ENCODE measurements at places on chromosomes 11 and 22. TPM values are rescaled to one million over a fixed set of nuclear protein-coding genes. Genes with fewer than 3 reads are reported as not detected.

The PLXNB2 gene
- 500 TPM for total RNA-seq

DNA sequence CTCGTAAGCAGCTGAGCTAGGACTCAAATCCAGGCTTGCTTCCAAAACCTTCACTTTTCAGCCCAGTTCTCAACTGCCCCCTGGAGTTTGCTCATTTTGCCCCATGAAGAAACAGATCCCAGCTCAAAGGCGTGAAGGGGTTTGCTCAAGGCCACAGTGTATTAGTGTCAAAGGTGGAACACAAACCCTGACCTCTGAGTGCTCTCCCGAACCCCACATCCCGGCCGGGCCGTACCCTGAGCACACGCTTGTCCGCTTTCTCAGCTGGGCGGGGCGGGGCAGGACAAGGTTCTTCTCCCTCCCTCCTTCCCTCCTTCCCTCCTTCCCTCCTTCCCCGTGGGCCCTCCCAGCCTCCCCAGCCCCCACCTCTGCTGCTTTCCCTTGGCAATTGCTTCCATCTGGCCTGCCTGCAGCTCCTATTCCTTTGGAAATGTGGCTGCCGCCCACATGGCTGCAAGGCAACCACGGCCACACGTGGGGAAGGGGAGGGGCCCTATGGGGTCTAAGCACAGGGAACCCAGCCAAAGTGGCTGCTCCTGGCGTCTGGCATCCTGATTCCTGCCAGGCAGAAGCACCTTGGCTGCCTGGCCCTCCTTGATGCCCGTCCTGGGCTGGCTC lies 4.1 kb downstream of the ST3GAL4 start:
- no peak for DNase-seq
- peak overlapping the region; percentile 28 for H3K4me3 ChIP-seq
- H3K27me3 ChIP-seq, result no peaks in the 10 kb centered on the region

The SCO2 gene
- 2.0 TPM for total RNA-seq

The HPX gene
- 1.5 TPM for total RNA-seq

DNA sequence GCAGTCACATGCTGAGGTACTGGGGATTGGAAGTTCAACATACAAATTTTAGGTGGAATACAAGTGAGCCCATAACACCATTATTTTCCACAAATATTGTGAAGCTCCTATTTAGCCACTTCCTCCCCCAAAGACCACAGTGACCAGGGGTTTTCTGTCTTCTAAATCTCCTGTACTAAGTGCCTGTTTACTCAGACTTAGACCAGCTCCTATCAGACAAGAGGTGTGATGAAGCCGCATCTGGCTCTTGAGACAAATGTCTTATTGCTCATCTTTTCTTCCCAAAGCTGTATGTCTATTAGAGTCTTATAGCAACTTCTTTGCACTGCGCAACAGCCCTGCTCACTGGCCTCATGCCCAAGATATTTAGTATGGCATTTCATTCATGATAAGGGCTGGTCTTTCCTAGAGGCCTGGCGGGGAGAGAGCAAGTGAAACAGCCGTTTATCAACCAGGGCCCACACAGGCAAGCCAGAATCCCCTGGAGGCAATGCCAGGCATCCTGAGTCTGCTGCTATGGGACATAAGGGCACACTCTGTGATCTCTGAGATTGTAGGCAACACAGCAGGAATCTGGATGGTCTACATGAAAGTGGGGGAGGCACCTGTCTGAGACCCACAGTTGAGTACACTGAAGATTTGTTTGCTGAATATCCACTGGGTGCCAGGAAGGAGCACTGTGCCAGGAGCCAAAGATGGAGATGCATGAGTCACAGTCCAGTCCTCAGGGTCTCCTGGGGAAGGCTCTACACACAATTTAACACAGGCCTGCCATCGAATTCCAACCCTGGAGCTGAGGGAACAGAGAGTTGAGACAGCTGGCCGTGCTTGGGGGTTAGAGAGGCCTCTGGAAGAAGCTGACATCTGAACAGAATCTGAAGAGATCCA lies 78.5 kb upstream of the NCAM1 start:
- H3K36me3 ChIP-seq, result no peaks in the 10 kb centered on the region
- peaks cover 2% of the 10 kb centered on the region for H3K27me3 ChIP-seq
- H3K27ac ChIP-seq, result no peak overlapping the region
- peak overlapping the region; percentile 42 for H3K4me3 ChIP-seq

- peaks cover 22% of the 10 kb centered on the region for H3K27me3 ChIP-seq
- peak overlapping the region; percentile 81 for H3K4me3 ChIP-seq
- DNase-seq, result peak; percentile 79
- H3K4me1 ChIP-seq, result peaks cover 20% of the 10 kb centered on the region
Observed at GRCh38 chr11:111299101-111300026, 1.0 kb downstream of the POU2AF3 start.

DNA sequence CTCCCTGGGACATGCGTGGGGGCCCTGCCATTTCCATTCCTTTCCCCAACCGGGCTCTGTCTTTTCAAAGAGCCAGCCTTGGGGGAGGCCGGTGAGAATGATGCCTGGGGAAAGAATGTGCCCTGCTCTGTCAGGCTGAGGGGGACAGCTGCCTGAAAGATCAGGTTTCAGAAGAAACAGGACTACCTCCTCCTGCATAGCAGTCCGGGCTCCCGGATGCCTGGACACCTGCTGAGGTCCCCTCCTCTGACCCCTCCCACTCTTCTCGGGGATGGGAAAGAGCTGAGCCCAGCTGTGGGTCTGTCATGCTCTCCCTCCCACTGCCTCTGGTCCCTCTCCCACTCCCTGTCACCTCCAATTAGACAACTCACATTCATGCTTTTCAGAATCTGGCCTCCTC lies 41.8 kb upstream of the CDON start:
- DNase-seq, result no peak
- H3K4me3 ChIP-seq, result peak overlapping the region; percentile 56
- H3K27me3 ChIP-seq, result peaks cover 3% of the 10 kb centered on the region
- H3K36me3 ChIP-seq, result no peaks in the 10 kb centered on the region

GRCh38 chr22:19169002-19169946 lies 9.3 kb downstream of the SLC25A1 start:
- H3K27me3 ChIP-seq, result peaks cover 58% of the 10 kb centered on the region
- H3K36me3 ChIP-seq, result no peaks in the 10 kb centered on the region
- no peak for DNase-seq
- H3K4me3 ChIP-seq, result peak overlapping the region; percentile 79

GRCh38 chr22:24209687-24210086 lies 28.4 kb downstream of the SUSD2 start:
- H3K4me1 ChIP-seq, result peaks cover 14% of the 10 kb centered on the region
- H3K36me3 ChIP-seq, result no peaks in the 10 kb centered on the region
- no peak overlapping the region for H3K27ac ChIP-seq
- no peak for DNase-seq
- H3K4me3 ChIP-seq, result no peak overlapping the region

DNA sequence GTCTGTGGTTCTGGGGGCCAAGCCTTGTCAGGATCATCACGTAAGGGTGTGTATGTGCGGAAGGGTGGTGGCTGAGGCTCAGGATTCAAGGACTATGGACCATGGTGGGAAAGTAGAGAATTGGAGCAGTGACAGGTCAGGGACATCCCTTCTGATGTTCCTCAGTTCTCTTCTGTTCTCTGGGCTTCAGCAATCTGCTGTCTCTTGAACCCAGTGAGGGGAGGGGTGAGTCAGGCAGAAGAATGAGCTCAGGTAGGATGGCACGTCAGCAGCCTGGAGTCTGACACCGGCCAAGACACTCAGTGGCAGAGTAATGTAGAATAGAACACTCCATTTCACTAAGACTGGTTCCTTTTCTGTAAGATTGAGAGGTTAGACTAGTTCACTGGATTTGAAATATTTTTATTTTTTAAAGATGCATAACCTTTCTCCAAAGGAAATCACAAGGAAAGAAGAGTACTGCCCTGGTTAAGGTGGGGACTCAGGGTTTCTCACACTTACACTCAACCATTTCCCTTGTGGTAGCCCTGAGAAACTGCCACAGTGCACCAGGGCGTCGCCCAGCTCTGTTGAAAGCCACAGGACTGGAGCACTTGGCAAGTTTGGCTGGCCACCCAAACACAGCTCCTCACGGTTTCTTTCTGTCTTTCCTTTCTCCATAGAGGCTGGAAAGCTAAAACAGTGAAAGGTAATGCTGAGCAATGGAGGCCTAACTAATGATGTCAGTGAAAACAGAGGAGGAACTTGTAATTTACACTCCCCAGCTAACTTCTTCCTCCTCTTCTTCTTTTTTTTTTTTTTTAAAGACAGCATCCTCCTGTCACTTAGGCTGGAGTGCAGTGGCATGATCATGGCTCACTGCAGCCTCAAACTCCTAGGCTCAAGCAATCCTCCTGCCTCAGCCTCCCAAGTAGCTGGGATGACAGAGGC lies 23.1 kb upstream of the MICAL2 start:
- no peaks in the 10 kb centered on the region for H3K27me3 ChIP-seq
- H3K4me3 ChIP-seq, result no peak overlapping the region
- no peaks in the 10 kb centered on the region for H3K36me3 ChIP-seq

The OR2AG2 gene
- not detected for total RNA-seq

The PKDREJ gene
- total RNA-seq, result 0.05 TPM

The CACNA1I gene
- total RNA-seq, result 0.60 TPM

DNA sequence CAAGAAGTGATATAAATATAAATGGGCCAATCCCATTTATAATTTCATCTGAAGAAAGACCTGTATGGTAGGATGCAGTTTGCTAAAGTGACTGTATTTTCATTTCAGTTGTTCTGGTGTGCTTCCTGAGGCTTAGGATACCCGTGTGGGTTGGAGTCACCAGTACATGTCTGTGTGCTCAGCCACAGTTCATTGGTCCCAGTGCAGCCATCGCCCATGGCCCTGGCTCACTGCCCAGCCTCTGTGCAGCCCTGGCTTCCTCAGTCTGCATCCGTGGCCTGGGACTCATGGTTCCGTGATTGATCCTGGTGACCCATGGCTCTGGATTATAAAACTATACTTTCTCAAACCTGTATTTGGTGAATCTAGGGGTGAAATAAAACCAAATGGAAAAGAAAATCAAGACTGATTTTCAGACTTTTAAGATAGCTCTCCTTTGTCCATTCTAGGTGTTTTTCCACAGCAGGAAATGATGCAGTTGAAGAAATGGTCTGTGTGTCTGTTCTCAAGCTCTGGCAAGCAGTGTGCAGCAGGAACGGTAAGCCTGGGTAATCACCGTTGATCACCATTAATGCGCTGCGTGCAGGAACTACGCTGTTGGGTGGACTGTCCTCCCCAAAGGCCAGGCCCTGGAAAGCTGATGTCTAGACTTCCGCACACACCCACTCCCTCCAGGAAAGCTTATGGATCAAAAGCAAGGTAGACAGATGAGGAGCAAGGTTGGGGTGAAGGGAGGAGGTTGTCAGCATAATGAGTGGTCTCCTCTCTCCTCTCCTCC lies 27.2 kb downstream of the TTC12 start:
- DNase-seq, result no peak
- no peak overlapping the region for H3K27ac ChIP-seq
- no peaks in the 10 kb centered on the region for H3K27me3 ChIP-seq
- H3K36me3 ChIP-seq, result peaks cover 42% of the 10 kb centered on the region
- no peak overlapping the region for H3K4me3 ChIP-seq
- peaks cover 19% of the 10 kb centered on the region for H3K4me1 ChIP-seq

- no peak overlapping the region for H3K27ac ChIP-seq
- DNase-seq, result no peak
- peaks cover 11% of the 10 kb centered on the region for H3K4me1 ChIP-seq
- H3K27me3 ChIP-seq, result peaks cover 23% of the 10 kb centered on the region
- H3K4me3 ChIP-seq, result no peak overlapping the region
Observed at GRCh38 chr11:117671370-117671769, 125.6 kb downstream of the DSCAML1 start.

The NAP1L4 gene
- 172 TPM for total RNA-seq

DNA sequence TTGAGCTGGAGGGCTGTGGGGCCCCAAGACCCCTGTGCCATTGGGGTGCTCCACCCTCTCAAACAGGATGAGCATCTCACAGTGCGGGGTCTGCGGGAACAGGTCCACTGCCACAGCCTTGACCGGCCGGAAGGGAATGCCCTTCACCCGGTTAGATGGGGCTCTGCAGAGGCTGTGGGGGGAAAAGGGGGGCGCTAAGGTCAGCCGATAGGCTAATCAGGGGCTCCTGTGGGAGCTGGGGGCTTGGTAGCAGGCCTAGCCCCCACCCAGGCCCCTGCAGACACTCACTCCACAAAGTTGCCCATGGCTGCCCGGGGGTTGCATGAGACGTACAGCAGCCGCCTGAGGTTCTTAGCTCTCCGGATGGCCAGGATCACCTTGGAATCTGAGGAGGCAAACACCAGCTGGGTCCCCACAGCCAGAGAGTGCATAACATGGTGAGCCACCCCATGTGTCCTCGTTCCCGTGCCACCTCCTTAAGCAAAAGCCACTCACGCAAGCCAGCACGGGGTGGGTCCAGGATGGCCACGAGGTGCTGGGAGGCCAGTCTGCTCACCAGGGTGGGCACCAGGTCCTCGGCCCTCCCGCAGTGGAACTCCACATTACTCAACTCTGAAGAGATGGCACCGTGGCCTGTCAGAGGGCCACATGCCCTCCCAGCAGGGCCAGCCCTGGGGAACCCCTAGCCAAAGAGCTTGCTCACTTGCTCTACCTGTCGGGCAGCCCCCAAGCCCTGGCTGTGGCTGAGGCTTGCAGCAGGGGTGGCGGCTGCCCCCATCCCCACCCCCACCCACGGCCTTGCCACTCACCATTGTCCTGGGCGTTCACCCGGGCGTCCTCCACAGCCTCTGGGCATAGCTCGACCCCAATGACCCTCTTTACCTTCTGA lies 3.0 kb upstream of the RANBP1 start:
- H3K27me3 ChIP-seq, result no peaks in the 10 kb centered on the region
- H3K4me3 ChIP-seq, result no peak overlapping the region
- DNase-seq, result no peak
- peaks cover 10% of the 10 kb centered on the region for H3K36me3 ChIP-seq
- no peaks in the 10 kb centered on the region for H3K4me1 ChIP-seq
- H3K27ac ChIP-seq, result no peak overlapping the region

GRCh38 chr11:45864041-45864440 lies 16.8 kb downstream of the CRY2 start:
- H3K27me3 ChIP-seq, result no peaks in the 10 kb centered on the region
- no peak overlapping the region for H3K4me3 ChIP-seq
- no peak overlapping the region for H3K27ac ChIP-seq
- DNase-seq, result no peak

DNA sequence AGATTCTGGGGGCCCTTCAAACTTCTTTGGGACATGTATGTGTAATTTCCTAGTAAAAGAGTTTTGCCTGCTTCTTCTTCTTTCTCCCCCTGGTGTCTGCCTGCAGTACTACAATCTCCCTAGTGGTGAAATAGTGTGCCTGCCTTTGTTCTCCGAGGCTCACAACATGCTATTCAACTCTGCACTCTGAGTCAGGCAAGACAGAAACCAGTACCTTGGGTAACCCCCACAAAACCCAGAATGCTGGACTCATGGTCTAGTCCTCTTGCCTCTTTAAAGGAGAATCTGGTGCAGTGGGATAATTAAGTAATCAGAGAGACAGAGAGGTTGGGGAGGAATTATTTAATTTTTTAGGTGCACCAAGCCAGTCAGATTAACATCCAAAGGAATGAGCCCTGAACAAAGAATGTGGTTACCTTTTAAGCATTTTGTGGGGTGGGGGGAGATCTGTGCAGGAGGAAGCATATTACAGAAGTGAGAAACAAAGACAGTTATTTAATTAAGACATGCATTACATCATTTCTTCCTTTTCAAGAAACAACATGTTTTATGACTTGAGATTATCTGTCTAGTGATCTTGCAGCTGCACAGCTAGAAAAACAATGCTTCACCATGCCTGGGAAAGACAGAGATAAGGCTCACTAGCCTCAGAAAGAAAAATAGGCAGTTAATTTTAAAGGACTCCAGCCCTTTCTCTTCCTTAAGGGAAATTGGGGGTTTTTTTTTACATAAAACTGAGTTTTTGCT lies 11.0 kb upstream of the MS4A6A start:
- H3K36me3 ChIP-seq, result no peaks in the 10 kb centered on the region
- H3K27me3 ChIP-seq, result no peaks in the 10 kb centered on the region
- no peak for DNase-seq
- H3K4me1 ChIP-seq, result peaks cover 5% of the 10 kb centered on the region

The ZC3H12C gene
- total RNA-seq, result 11.8 TPM
